ENCODE measurements at places on chromosomes 16 and 17.

GRCh38 chr16:17389384-17389783, 81.4 kb downstream of the XYLT1 start:
- no peak for DNase-seq

DNA sequence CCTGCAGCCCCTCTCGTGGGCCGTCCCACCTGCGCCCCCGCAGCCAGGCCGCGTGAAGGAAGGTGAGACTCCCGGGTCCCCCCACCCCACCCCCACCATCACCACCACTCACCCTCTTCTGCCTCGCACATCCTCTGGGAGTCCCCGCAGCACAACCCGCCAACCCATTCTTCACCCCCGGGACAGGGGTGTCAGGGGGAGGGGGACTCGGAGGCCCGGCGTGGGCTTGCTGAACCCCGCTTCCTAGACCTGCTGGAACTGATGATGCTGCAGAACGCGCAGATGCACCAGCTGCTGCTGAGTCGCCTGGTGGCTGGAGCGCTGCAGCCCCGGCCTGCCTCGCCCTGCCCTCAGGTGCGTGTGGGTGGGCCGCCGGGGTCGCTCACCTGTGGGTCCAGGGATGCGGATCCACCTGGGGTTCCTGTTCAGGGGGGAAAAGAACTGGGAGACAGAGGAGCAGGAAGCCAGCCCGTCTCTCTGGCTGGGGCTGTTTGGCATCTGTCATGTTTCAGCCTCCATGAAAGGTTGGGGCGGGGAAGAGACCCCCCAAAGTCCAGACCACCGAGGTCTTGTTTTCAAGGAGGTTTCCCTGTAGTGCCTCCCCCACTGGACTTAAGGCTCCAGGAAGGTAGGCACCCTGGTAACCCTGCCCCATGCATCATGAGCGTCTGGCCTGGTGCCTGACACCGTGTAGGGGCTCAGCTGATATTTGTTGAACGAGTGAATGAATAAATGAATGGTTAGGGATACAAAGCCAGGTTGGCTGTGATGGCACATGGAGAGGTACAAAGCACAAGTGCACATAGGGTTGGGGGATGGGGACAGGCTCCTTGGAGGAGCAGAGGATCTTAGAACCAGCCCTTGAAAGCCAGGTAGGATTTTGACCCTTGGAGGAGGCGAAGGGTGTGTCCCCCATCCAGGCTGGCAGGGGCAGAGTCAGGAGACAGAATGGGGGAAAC, 849 bp downstream of the PRR29 start:
- no peak for DNase-seq

- no peak for DNase-seq
Observed at GRCh38 chr17:1644493-1645206, 882 bp downstream of the SCARF1 start.

DNA sequence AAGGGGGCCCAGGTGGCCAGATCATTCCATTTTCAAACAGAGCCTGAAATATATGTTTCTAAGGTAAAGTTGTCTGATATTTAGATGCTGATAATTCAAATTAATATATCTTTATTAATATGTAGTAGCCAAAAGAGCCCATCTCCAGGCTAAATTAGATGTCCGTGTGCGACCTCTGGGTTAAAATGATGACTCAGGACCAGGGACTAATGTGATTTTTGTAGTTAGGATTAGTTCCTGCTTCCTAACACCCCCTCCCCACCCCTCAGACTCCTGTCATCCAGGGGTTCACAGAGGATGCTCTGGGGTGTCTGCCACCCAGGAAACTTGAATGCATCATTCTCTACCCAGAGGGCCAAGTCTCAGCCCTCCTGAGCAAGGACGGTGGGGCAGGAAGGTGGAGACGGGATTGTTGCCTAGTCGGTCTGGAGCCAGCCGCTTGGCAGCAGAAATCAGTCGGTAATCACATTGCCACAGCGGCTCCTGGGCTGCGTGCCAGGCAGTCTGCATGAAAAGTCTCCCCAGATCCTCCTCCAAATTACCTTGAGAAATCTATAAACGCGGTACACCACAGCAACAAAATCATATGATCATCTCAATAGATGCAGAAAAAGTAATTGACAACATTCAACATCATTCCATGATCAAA, 29.8 kb downstream of the CNGB1 start:
- peak; percentile 48 for DNase-seq

- DNase-seq, result no peak
Observed at GRCh38 chr17:4747847-4748246, 8.1 kb upstream of the CXCL16 start.

GRCh38 chr16:10561425-10561824, 19.0 kb downstream of the EMP2 start:
- no peak for DNase-seq

GRCh38 chr16:70775399-70775798, 25.6 kb downstream of the VAC14 start:
- no peak for DNase-seq

GRCh38 chr17:32876417-32877163, at the start of gene MYO1D:
MYO1D (minus strand) TSS chr17:32877124; CDS start chr17:32876872, 252 bp downstream.
- peak; percentile 55 for DNase-seq

DNA sequence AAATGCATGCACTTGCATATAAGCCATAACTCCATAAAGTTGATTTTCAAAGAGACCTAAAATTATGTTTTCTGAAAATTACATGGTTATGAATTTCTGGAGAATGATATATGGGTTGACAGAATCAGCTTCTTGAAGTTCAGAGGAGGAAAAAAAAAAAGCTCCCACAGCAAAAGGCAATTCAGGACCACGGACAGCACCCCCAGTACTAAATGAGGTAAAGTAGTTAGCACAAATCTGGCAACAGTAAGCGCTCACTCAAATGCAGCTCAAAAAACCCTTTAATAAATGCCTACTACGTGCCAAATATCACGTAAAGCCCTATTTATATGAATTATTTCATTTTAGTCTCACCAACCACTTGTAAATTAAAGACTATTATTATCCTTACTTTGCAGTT, 135.2 kb downstream of the SHISA9 start:
- peak; percentile 56 for DNase-seq

- DNase-seq, result peak; percentile 65
Observed at GRCh38 chr16:85639529-85640253, 26.6 kb downstream of the GSE1 start.

GRCh38 chr17:226108-227077, 44.9 kb upstream of the DOC2B start:
- DNase-seq, result no peak

GRCh38 chr16:60060731-60061130, 1326.6 kb upstream of the GOT2 start:
- DNase-seq, result peak; percentile 39

- DNase-seq, result peak; percentile 83
Observed at GRCh38 chr17:27294689-27295630, 1.0 kb downstream of the WSB1 start.

GRCh38 chr16:64356267-64356666, 765.6 kb downstream of the CDH11 start:
- DNase-seq, result no peak

GRCh38 chr17:61205401-61205800, 194.2 kb upstream of the TBX2 start:
- DNase-seq, result no peak

GRCh38 chr17:48484850-48485249, 46.0 kb downstream of the HOXB1 start:
- DNase-seq, result no peak

DNA sequence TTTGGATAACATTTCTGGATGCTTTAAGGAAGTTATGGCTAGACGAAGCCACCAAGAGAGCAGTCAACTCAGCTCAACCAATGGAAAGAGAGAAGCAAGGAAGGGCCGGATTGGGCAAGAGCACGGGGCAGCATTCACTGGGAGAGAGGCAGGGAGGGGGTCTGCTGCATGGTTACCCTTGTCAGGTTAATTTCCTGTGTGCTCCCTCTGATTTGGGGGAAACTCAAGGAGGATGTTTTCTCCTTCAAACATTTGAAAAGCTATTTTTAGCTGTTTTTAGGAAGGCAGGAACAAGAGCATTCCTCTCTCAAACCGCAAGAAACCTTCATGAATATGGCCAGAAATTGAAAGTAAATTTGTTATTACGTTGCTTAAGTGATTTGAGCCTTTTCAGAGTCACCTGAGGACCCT, 118.5 kb upstream of the ZFHX3 start:
- DNase-seq, result no peak

- no peak for DNase-seq
Observed at GRCh38 chr16:3363793-3364192, 8.1 kb downstream of the OR2C1 start.

DNA sequence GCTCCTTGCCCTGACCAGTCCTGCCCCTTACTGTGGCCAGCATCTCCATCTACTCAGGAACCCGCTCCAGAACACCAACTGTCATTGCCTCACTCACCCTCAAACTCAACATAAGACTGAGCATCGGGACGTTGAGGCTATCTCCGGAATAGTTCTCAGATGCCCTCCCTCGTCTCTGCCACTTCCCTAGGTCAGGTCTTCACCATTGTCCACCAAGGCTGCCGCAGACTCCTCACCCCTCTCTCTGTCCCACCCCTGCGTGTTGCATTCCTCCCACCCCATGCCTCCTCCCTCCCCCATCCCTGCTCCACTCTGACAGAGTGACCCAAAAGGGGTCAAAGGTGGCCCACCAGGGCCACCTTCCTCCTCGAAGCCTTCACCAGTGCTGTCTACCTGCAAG, 37.2 kb downstream of the C17orf67 start:
- DNase-seq, result no peak

GRCh38 chr16:77158293-77158692, 32.7 kb upstream of the MON1B start:
- no peak for DNase-seq

GRCh38 chr16:86886651-86887050, 308.3 kb downstream of the FOXL1 start:
- no peak for DNase-seq

GRCh38 chr17:63116967-63117830, 151.2 kb downstream of the TANC2 start:
- DNase-seq, result no peak

GRCh38 chr17:1123393-1123831, 56.4 kb downstream of the ABR start:
- DNase-seq, result no peak

- no peak for DNase-seq
Observed at GRCh38 chr17:63534816-63535455, 11.8 kb downstream of the KCNH6 start.

DNA sequence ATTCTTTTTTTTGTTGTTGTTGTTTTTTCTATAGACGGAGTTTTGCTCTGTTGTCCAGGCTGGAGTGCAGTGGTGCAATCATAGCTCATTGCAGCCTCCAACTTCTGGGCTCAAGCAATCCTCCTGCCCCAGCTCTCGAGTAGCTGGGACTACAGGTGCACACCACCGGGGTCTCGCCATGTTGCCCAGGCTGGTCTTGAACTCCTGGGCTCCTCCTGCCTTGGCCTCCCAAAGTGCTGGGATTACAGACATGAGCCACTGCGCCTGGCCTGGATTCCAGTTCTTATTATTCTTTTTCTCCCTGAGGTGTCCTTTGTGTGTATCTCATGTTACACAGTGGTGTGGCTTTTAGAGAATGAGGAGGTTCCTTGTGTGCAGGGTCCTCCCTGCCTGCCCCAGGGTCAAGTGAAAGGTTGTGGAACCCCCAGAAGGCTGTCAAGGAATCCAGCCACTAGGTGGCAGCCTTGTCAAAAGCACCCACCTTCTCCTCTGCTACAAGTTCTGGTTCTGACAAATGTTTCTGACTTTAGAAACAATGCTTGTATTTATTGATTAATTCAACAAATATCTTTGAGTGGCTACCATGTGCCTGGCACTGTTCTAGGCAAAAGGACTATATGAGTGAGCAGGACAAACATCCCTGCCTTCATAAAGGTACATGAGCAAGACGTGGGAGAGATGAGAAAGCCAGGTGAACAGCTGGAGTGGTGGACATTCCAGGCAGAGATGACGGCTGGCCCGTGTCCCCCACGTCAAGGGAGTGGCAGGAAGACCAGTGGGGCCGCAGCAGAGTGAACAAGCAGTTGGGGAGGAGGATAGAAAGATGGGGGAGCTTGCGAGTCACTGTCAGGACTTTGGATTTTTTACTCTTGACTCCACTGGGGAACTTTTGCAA, 112.4 kb downstream of the SPECC1 start:
- DNase-seq, result peak; percentile 70

DNA sequence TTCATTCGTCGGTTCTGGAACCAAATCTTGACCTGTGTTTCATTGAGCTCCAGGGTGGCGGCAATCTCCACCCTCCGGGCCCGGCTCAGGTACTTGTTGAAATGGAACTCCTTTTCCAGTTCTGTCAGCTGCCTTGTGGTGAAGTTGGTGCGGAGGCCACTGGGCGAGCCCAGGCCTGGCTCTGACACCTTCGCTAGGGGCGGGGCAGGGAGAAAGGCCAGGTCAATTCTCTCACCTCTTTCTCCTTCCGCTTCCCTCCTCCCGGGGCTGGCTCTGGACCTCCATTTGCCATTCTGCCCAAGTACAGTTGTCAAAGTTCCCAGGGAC, 1.2 kb downstream of the HOXB1 start:
- no peak for DNase-seq

Measured in right hindlimb (tissue), 1 donor.